ENCODE measurements at places on chromosomes 16 and 17.

DNA sequence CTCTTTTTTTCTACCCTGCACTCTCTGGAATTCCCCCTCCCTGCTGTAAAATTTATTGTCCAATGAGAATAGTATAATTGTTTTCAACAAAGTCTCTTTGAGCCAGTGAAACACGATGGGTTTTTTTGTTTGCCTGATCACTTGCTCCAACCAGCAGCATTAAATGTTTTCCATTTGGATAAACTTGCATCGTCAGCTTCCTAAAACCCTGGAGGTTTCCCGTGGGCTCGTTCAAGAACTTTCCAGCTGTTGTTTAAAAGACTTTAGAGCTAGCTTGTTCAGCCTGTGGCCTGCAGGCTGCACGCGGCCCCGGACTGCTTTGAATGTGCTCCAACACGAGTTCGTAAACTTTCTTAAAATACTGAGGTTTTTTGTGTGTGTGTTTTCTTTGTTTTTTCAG is 14.9 kb downstream of the NAGPA start:
- DNase-seq: no peak

GRCh38 chr16:68564382-68564985 is 25.4 kb downstream of the ZFP90 start:
- DNase-seq: peak; percentile 38

DNA sequence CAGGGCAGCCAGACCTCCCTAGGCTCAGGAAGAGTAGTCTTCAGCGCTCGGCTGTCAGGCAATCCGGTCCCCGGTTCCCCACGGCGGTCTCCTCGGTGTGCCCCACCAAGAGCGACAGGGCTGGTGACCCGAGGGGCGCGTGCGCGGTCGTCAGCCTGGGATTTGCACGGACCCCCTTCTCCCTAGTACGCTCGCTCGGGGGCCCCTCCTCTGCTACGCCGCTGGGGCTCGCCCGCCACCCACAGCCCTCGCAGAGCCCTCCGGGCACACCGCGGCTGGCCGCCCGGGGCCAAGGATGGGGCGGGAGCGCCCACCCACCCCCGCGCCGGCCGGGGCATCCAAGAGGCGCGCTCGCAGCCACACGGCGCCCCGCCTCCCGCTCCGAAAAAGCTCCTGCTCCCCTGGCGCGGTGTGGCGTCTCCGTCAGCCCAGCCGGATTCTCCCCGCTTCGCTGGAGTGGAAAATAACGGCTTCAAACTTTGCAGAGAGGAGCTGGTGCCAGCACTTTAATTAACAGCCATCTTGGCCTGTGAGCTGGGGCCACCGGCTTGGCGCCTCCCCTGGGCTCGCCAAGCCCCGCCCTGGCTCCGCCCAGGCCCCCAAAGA is 2.1 kb upstream of the C1QL1 start:
- no peak for DNase-seq

GRCh38 chr16:49594685-49595498 is 221.3 kb downstream of the C16orf78 start:
- DNase-seq: no peak

DNA sequence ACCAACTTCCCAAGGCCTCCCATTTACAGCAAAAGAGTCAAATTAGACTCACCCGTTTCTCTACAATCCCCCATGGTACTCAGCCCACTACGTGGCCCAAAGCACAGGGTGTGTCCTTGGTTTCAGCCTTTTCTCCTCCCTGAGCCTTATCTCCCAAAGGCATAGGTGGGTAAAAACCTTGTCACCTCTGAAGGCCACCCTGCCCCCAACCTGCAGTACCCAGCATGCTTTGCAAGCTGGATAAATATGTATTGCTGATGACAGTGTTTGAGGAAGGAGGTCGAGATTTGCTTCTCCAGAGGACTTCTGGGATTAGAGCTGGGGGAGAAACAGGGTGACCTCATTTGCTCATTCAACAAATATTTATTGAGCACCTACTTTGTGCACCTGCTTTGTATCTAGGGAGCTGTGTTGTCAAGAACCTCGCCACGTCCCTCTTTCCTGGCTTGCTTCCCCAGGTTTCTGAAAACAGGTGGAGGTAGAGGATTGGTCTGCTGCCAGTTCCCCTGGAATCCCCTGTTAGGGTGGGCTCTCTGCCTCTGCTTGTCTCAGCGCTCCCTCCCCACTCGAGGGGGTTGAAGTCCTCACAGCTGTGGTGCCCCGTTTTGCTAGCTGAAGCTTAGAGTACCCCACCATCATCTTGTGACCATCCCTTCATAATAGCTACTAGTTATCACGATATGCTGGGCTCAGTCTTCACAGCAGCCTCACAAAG is 3.0 kb downstream of the LASP1 start:
- DNase-seq: no peak

GRCh38 chr17:41666237-41666641 is 22.4 kb upstream of the EIF1 start:
- peak; percentile 60 for DNase-seq

- no peak for DNase-seq
These were observed 398.5 kb upstream of the DYNLRB2 start for GRCh38 chr16:80142281-80142680.

- DNase-seq: no peak
These were observed 168.8 kb downstream of the AATF start for GRCh38 chr17:37117373-37118142.

DNA sequence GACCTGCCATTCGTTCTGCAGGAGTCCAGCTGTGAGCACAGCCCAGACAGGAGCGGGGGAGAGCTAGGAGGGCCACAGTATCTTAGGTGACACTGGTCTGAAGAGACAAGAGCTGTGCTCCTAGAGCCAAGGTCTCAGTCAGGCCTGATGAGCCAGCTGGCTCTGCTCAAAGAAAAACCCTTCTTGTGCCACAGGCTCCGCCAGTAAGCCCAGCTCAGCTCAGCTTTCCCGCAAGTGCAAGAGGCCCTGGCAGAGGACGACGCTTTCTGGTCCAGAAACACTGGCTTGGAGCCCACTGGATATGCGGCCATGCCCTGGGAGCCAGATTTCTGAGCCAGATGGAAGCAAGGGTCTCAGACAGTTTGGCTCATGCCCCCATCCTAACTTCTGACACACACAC is 23.9 kb downstream of the PEMT start:
- no peak for DNase-seq

- DNase-seq: no peak
These were observed 492.2 kb downstream of the WWOX start for GRCh38 chr16:78591682-78592103.

- DNase-seq: no peak
These were observed 13.9 kb upstream of the TMC7 start for GRCh38 chr16:18969855-18970240.

DNA sequence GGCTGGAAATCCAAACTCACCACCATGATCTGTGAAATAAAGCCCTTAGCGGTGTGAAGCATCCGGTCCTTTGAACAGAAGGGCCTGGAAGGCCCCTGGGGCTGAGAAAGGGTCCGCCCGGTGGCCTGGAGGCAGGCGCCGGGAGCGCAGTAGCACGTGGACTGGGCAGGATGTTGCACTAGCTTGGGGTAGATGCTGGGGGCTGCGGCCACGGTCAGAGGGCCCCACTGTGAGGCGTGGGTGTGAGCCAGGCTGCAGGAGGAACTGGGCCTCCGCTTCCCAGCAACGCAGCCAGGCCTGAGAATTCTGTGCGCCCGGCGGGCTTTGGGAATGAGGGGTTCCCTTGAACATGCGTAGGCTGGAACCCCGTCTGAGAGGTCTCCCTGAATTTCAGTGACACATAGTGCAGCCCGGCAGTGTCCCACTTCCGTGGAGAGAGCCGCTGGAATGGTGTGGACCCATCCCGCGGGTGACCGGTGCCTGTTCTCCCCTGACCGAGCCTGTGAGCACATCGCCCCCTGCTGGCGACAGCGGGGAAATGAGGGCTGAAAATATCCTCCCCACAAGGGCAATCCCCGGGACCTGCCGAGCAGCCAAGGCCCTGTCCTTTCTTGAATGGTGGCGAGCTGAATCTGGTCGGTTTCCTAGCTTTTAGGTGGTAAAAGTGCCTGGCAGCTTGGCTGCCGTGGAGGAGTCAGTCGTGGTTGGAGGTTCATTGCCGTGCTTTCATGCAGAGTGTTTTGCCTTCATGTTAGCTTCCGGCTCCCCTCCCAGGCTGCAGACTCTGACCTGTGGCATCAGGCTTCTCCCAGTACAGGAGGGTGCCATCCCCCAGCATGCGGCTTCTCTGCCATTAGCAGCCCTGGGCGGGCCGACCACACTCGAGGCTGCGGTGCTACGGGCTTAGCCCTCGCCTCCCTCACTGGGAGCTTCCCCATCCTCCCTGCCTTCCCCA is 43.8 kb downstream of the DNAJA2 start:
- peak; percentile 39 for DNase-seq

DNA sequence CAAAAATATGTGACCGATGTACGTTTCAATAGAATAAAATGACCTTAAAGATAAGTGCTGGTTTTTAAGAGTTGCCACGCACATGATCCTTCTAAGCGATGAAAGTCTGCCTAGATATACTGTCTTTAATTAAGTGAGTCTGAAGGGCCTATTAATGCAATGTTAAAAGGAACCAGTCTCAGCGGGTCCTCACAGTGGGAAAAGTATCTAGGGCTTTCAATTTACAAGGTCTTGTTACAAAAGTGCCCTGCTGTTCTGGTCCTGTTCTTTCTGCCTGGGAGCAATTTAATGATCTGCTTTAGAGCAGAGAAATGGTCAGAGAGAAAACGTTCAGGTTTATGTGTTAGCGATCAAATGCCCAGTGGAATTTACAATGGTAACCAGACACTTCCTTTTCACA is 864.0 kb downstream of the KCNJ2 start:
- no peak for DNase-seq

DNA sequence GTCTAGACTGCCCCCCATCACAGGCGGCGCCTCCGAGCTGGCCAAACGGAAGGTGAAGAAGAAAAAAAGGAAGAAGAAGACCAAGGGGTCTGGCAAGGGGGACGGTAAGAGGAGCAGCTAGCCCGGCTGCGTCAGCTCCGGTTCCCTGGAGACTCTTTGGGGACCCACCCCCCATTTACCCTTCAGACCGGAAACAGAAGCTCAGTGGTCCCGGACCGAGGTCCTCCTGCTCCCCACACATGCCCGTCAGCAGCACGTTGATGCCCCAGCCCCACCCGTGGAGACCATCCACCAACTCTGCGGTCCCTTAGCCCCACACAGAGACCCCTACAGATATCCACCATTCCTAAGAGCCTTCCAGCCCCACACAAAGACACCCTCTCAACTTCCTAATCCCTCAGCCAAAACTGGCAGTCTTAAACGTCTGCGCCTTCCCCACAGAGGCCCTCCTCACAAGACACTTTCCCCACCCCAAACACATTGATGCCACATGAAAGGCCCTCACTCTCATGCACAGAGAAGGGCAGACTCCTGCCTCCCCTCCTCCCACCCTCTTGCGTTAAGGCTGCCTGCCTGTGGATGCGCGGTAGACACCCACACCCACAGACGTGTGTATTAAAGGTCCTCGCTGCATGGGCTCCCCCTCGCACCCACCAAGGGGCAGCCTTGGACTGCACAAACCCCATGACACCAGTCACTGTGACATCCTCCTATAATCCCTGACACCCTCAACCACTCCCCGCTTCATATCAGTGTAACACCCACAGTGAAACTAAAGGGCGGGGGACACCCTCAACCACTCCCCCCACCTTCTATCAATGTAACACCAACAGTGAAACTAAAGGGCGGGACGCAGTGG is 58.2 kb upstream of the RPH3AL start:
- DNase-seq: no peak

GRCh38 chr16:65010125-65010524 is 111.7 kb downstream of the CDH11 start:
- no peak for DNase-seq

DNA sequence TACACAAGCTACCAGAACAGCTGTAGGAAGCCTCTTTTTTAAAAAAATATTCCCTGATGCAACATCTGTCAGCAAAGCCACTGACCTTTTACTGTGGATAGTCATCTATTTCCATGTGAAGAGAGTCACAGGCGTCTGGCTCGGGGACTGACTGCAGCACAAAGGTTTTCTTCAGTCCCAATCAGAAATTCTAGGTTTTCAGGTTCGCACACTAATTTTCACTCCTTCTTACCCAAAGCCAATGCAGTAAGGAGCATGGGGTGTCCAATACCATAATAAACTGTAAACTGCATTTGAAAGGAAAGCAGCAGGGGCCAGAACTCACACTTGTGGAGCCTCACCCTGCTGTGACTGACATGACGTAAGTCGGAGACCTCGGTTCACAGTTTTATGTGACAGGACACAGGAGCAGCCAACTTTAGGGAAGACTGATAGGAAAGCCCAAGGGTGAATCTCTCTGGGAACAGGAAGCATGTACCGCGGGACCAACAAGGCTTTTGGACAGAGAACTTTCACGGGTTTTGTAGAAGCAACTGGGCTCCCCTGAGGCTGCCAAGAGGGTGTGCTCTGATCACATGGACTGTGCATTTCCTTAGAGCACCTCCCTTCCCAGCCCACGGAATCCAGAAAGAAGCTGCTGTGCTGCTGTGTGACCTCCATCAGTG is 9.1 kb upstream of the TMEM100 start:
- no peak for DNase-seq

- DNase-seq: peak; percentile 52
These were observed 21.5 kb upstream of the PSMD7 start for GRCh38 chr16:74275031-74275636.

GRCh38 chr16:30473231-30474073 is 910 bp downstream of the ITGAL start:
- peak; percentile 48 for DNase-seq

DNA sequence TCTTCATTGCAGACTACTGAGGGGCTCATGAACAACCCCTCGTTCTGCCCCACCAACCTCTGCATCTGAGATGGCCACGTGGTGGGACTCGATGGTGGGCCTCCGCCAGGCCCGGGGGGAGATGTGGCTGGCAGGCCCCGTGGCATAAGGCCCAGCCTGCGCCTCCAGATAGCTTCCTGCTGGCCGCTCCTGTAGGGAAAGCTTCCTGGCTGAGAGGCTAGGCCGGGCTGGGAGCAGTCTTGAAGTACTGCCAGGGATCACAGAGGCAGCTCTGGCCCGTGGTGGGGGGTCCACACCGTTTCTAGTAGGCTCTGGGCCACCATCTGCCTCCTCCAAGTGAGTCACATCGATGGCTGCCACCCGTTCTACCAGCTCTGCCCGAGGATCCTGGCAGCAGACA is 7.6 kb downstream of the CAMKK1 start:
- no peak for DNase-seq

DNA sequence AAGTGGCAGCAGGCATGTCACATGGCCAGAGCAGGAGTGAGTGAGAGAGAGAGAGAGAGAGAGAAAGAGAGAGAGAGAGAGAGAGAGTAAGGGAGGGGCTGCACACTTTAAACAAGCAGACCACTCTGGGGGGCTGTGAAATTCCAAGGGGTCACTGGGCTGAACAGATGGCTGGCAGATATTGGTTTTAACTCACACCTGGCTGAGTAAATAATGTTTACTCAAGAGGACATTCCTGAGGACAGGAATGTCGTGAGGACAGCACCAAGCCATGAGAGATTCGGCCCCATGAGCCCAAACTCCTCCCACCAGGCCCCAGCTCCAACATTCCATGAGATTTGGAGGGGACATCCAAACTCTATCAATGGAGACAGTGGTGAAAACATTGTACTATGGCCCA is 269.7 kb downstream of the CBLN1 start:
- no peak for DNase-seq

GRCh38 chr16:3950343-3951193 is 70.1 kb upstream of the CREBBP start:
- no peak for DNase-seq

Measured in common myeloid progenitor, CD34-positive (primary cell).